ENCODE measurements at places on chromosomes 2 and 18.

DNA sequence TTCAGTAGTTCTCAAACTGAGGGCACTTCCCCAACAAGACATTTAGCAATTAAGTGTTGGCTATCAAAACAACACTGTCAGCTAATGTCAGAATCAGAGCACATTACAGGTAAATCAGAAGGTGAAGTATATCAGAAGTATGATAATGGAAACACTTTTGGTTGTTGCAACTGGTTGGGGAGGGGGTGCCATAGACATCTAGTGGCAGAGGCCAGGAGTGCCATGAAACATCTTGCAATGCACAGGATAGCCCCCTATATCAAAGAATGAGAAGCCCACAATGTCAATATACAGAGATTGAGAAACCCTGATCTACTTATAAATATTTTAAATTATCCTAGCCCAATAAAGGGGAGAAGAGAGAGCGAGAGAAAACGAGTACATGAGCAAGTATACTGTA is 4.9 kb upstream of the XPO1 start:
- no peak for DNase-seq

DNA sequence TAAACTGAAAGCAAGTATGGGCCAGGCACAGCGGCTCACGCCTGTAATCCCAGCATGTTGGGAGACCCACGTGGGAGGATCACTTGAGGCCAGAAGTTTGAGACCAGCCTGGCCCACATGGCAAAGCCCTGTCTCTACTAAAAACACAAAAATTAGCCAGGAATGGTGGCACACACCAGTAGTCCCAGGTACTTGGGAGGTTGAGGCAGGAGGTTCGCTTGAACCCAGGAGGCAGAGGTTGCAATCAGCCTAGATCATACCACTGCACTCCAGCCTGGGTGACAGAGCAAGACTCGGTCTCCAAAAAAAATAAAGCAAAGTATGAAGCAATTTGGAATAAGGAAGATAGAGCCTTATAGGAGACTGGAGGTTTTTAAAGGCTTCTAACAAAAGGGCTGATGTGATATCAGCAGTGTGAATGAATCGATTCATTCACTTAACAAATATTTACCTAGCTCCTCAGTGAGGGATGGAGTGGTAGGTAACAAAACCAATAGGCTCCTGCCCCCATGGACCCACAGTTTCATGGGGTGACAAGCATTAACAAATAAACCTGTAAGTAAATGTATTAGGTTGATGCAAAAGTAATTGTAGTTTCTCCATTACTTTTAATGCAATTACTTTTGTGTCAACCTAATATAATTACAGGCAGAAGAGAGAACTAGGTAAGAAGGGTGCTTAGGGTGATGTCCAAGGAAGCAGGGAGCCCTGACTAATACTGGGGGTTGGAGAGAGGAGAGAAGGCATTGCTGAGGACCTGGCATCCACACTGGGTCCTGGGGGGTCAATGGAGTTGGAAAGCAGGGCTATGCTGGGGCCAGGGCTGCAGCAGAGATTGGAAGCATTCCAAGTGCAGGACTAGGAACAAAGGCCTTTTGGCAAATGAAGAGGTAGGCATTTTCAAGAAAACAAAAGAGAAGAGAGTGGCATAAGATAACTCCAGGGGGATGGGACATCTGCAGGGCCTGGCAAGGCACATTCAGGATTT is 195.4 kb upstream of the ARL4C start:
- no peak for DNase-seq

- no peak for DNase-seq
Observed at GRCh38 chr2:139293992-139294548, 513.9 kb upstream of the NXPH2 start.

GRCh38 chr2:72144274-72144631 is 3.4 kb downstream of the CYP26B1 start:
- no peak for DNase-seq

GRCh38 chr2:96259497-96259921 is 6.3 kb downstream of the TMEM127 start:
- no peak for DNase-seq

DNA sequence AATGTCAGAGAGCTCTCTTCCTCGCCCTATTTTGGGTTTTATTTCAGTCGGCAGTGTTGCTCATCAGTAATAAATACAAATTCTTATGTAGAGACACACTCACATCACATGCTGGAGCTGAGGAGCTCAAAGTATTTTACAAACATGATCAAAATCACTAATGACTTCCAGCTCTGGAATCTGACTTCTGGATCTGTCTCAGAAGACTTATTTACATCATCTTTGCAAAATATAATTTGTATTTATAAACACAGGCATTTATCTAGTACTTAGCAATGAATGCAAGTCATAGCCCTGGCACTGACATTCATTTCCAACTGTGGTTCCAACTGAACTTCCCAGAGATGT is 327.1 kb downstream of the NCKAP5 start:
- no peak for DNase-seq

DNA sequence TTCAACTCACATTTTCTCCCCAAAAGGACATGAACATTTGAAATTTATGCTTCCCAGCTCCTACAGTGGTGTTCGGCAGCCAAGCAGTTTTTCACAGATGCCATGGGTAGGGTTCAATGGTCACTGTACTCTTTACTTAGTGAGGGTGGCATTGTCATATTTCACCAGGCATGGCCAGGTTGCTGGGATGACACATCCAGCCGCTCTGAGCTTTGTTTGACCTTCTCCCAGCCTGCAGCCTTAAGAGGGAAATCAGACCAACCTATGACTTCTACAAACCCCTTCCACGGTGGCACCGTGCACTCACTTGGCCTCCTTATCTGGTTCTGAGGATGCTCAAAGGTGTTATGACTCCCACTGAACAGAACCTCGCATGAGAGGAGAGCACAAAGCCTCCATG is 108.4 kb upstream of the SH3BP4 start:
- DNase-seq: no peak

Data from T-helper 2 cell (primary cell).